ENCODE measurements at places on chromosomes 3 and 15.

GRCh38 chr3:87694678-87695077 is 364.1 kb downstream of the CGGBP1 start:
- DNase-seq: no peak

DNA sequence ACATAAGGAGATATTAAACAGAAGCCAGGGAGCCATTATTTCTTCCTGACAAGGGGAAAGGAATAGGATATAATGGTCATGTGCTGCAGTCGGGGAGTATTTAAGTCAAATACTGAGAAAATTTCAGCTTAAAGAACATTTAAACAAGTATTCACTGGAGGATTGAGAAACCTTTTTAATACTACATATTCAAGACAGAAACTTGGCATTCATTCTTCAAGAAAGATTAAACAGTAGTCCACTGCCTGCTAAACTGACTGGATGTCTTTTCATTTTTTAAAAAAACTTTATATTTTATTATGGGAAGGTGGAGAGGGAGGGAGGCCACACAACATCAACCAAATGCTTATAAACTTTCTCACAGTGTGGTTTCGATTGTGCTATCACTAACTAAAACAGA is 107.4 kb upstream of the CBLB start:
- DNase-seq: no peak

GRCh38 chr3:195906865-195907683 is 1.3 kb downstream of the TNK2 start:
- peak; percentile 54 for DNase-seq

DNA sequence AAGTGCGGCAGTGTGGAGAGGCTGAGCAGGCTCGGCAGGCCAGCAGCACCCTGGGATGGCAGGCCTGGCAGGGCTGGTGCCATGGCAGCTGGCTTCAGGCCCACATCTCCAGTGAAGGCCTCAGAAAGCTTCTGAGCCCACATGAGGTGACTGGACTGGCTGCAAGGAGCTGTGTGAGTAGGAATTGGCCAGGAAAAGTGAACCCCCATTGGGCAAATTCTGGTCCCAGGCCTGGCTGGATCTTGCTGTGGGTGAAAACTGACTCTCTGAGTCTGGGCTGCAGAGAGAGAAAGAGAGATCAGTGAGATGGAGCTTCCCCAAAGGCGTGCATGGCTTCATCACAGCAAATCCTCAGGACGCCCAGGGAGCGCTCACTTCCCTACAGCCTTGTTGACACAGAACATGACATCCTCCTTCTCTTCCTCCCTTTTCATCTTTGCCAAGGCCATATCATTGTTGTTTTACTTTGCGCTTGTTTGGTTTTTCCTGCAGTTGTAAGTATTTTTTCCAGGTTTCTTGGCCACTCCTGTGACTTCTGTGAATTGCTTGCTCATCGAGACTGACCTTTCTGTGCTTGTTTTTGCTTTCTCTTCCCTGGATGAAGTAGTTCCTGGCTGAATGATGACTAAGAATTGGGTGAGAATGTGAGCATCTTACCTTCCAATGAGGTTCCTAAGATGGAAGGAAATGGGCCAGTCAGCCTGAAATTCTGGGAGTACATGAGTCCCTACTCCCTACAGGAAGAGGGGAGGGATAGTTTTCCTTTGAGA is 299.1 kb downstream of the TLE3 start:
- DNase-seq: no peak

- DNase-seq: no peak
Observed at GRCh38 chr3:167929968-167930367, 165.8 kb downstream of the GOLIM4 start.

GRCh38 chr15:25709437-25710159 is 153.5 kb downstream of the ATP10A start:
- no peak for DNase-seq

GRCh38 chr3:13040361-13041074 is 32.7 kb downstream of the IQSEC1 start:
- DNase-seq: no peak

- no peak for DNase-seq
Observed at GRCh38 chr3:66438046-66438445, 62.8 kb downstream of the LRIG1 start.

DNA sequence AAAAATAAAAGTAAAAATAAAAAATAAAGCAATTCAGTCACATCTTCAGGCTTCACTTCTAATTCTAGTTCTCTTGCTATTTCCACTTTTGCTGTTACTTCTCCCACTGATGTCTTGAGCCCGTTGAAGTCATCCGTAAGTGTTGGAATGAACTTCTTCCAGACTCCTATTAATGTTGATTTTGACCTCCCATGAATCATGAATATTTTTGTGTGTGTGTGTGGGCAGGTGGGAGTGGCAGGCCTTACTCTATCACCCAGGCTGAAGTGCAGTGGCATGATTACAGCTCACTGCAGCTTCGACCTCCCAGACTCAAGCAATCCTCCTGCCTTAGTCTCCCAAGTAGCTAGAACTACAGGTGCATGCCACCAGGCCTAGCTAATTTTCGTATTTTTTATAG is 10.7 kb downstream of the USP4 start:
- no peak for DNase-seq

- no peak for DNase-seq
Observed at GRCh38 chr3:182118066-182118465, 406.3 kb downstream of the SOX2 start.

GRCh38 chr3:197006860-197007259 is 22.8 kb downstream of the MELTF start:
- DNase-seq: no peak

DNA sequence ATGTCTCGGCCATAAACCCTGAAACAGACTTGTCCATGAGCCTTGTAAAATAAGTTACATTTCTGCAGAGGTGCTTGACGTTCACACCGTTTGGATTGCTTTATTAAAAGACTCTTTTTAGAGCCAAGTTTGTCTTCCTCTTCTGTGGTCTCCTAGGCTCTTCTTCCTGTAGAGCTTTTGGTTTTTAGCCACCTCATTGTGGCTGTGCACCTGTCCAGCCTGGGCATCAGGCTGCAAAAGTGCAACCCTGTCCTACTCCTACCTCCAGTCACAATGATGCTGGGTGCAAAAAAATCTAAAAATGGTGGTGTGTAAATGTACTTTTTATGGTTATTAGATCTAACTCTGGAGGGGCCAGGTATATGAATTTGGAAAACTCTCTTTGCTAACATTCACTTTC is 2.8 kb upstream of the RIOX2 start:
- no peak for DNase-seq

DNA sequence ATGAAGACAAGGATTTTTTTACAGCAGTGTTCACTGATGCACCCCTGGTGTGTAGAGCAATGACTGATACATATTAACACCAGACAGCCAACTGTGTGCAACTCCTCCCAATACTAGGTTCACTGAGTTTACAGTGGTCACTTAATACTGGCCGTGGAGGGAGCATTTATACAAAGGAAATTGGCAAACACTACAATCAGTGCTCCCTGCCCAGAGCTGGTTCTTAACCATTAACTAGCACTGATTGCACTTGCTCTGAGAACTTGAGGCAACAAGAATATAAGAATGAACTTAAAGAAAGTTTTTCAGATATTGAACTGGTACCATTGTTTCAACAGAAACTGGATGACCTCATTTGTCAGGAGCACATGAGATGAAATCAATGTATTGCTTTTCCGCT is 110.6 kb downstream of the MAGI1 start:
- DNase-seq: no peak

- DNase-seq: peak; percentile 39
Observed at GRCh38 chr3:99366663-99367429, 271.5 kb upstream of the COL8A1 start.

- DNase-seq: no peak
Observed at GRCh38 chr15:71683411-71684274, 126.7 kb upstream of the NR2E3 start.

DNA sequence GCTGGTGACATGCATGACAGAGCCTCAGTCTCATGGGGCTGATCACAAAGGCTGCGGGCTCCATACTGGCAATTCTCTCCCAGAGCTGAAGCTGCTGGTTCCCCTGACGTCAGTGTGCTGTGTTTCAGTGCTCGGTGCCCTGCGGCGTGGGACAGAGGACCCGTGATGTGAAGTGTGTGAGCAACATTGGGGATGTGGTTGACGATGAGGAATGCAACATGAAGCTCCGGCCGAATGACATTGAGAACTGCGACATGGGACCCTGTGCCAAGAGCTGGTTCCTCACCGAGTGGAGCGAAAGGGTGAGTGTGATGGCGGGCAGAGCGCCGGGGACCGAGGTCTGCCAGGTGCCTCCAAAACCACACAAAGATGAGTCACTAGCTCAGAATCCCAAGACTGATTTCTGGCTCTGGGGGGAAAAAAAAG is 62.0 kb upstream of the NR2E3 start:
- DNase-seq: no peak

DNA sequence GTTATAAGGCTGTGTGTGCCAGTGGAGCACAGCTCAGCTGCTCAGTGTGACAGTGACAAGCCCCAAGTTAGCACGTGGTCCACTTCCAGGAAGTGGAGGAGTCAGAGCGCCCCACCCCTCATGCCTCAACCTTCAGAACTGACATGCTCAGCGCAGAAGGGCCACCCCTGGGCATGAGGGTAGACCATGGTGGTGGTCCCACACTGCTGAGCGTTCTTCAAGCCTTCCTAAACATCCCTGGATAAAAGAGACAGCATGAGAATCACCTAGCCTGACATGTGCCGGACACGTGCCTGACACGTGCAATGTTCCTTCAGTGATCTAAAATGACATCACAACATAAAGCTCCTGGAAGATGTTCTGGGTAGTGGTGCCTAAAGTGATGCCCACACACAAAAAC is 16.8 kb downstream of the ATP10A start:
- DNase-seq: no peak

- no peak for DNase-seq
Observed at GRCh38 chr15:69903470-69904469, 193.9 kb downstream of the TLE3 start.

DNA sequence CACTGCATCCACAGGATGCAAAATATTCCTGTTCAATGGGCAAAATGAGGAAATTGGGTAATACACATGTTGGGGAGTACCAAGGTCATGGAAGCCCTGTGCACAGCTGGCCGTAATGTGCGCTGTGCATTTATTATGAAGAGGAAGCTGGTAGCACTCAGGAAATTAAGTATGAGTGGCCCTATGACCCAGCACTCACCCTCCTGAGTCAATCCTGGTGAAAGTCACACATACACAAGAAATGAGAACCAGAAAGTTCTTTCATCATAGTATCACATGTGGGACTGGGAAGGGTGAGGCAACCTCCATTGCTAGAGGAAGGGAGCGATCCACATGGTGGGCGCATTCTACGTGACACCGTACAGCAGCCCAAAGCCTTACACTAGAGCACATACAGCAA is 11.4 kb upstream of the PRR20G start:
- DNase-seq: no peak

GRCh38 chr3:157922614-157923013 is 183.6 kb downstream of the SHOX2 start:
- no peak for DNase-seq

DNA sequence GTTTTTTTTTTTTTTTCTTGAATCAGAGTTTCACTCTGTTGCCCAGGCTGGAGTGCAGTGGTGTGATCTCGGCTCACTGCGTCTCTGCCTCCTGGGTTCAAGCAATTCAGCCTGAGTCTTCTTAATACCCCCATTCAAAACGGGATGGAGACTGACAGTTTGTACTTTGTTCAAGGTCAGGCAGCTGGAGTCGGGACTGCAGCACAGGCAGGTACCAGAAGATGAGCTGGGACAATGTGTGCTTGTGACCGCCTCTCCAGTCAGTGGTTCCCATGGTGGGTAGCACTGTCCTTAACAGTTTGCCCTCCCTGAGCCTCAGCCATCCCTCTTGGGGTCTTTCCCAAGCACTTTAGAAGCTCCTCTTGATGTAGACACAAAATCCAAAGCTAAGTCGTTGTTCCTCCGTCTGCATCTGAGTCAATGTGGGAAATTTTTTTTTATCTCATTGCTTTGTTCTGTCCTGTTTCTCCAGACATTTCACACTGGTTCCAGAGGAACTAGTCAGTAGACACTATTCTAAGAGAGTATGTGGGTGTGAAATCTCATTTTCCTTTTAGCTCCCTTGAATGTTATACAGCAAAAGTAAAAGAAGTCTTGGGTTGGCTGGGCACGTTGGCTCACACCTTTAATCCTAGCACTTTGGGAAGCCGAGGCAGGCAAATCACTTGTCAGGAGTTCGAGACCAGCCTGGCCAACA is 5.3 kb upstream of the TTLL13 start:
- DNase-seq: no peak

GRCh38 chr3:67940210-67940952 is 286.0 kb upstream of the SUCLG2 start:
- DNase-seq: no peak

DNA sequence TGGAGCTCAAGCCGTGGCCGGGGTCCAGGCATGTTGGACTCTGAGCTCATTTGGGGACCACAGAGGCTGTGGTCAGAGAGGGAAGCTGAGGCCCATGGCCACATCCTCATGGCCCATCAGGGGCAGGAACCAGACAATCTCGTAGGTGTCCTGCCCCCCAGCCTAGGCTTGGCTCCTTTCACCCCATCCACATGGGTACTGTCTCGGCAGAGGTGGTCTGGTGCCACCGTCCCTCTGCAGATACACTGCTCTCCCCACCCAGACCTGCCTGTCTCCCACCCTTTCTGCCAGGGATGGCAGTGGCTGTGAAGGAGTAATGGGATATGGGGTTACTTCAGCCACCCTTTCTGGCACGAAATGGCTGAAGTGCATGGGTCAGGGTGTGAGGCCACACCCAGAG is 7.9 kb downstream of the PRSS50 start:
- DNase-seq: no peak

DNA sequence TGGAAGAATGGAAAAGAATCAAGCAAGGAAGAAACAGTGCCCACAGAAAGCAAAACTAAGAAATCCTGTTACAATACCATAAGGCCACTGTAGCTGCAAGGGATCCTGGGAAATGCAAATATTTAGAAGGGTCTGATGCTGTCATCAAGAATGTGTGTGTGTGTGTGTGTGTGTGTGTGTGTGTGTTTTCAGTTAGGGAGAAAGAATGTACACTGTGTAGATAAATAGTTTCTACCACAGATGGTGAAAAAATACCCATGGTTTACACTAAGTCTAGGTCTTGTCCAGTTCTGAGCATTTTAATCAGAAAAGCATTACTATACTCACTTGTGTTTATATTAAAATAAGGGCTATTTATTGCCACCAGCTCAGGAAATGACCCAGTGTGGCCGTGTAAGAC is 355.0 kb downstream of the RBMS3 start:
- DNase-seq: no peak

Data from NCI-H524 (cell line).